ENCODE measurements at places on chromosomes 11 and 22.

GRCh38 chr22:42052765-42053164 lies 17.8 kb downstream of the NAGA start:
- DNase-seq = no peak

- DNase-seq = no peak
Observed at GRCh38 chr11:70204466-70204799, 1.3 kb downstream of the FADD start.

- DNase-seq = no peak
Observed at GRCh38 chr11:29985248-29985647, 31.6 kb downstream of the KCNA4 start.

DNA sequence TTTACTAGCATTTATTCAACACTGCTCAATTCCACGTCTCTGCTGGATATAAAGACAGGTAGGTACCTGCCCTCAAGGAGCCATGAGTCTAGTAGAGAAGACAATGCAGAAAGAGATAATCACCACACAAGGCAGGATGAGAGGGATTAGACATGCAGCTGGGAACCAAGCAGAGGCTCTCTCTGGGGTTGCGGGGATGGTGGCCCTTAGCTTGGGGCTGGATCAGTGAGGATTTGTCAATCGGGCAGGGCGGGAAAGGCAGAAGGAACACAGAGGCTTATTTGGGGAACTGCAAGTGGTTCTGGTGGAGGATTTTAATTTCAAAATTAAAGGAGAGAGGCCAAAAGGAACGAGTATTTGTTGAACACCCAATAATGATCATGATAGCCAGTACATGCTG lies 8.5 kb upstream of the DMC1 start:
- DNase-seq = no peak

All from germinal center (tissue), 1 donor.